Amniotic stem cell (primary cell): ENCODE measurements at places on chromosomes 6 and 20.

- no peak for DNase-seq
These were observed 45.9 kb downstream of the SH3BGRL2 start for GRCh38 chr6:79676785-79677736.

DNA sequence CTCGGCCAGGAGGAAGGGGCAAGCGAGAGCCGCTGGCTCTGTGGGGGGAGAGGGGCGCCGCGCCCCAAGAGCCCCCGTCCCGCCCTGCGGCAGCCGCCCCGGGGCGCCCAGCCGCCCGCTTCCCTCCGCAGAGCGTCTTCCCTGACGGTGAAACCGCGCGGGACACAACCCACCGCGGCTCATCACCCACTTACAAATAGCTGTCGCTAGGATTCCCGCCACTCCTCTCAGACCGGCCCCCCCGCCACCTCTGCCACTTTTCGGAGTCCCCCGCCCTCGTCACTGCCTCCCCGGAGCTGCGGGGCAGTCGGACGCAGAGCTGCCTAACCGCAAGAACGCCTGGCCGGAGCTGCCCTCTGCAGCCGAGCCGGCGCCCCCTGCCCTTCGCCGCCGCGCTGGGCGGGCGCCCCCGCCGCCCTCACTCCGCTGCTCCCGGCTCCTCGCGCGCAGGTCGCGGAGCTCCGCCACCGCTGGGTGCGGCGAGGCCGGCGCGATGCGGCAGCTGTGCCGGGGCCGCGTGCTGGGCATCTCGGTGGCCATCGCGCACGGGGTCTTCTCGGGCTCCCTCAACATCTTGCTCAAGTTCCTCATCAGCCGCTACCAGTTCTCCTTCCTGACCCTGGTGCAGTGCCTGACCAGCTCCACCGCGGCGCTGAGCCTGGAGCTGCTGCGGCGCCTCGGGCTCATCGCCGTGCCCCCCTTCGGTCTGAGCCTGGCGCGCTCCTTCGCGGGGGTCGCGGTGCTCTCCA is at the start of gene SLC35D3:
TSS of gene SLC35D3 (plus strand) at position 366 of the 749 bp plus-strand sequence. CDS start at position 494, 128 bp downstream.
- no peak for DNase-seq

DNA sequence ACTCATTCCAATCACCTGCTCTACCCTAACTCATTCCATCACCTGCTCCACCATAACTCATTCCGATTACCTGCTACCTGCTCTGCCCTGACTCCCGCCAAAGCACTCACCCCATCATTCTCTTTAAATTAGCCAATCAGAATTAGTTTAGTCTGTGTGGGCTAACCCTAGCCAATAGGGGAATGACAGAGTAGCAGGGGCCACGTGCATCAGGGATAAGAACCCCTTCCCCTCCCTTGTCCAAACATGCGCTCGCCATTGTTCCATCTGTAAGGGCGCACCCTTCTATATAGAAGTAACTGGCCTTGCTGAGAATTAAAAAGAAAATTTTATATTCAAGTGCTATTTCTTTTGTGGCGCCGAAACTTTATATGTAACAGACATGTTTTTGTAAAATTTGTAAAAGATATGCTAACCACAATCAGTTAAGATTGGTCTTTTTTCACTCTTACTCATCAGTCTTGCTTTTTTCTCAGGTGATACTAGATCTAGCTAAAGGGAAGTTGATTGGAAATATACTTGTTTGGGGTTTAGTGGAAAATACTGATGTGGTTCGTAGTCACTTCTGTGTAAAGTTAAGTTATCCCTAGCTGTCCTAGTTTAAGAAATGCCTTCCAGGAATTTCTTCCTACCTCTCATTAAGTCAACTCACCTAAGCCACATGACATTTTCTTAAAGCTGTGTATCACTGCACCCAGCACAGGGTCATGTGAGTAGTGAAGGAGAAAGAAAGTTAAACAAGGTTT is 16.5 kb downstream of the RTN4IP1 start:
- no peak for DNase-seq

- DNase-seq = no peak
These were observed 158.1 kb upstream of the ZNF217 start for GRCh38 chr20:53751620-53752318.

- DNase-seq = no peak
These were observed 129.1 kb upstream of the NUP153 start for GRCh38 chr6:17835784-17836183.
